ENCODE measurements at places on chromosomes 13 and 19.

DNA sequence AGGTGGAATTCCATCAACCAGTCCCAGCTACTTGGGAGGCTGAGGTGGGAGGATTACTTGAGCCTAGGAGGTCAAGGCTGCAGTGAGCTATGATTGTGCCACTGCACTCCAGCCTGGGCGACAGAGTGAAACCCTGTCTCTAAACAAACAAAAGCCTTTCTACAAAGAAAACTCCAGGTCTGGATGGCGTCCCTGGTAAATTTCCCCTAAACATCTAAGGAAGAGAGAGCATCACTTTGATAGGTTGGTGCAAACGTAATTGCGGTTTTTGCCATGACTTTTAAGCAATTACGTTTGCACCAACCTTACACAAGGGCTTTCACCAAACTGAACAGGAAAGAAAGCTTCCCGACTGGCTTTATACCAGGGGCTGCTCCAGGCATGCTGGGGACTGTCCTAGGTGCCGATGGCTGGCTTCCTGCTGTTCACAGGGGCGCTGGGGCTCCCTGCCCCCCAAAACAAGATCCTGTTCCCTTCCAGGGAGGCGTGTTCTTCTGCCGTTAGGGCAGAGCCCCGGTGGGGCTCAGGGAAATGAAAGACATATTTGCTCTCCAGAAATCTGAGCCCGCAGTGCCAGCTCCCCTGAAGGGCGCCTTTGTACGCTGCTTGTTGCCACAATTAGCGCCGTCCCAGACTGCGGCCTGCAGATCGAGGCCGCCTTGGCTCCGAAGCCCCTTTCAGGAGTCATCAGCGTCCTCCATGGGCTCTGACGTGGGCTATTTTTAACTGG lies 38.7 kb upstream of the KLF2 start:
- no peak for DNase-seq

DNA sequence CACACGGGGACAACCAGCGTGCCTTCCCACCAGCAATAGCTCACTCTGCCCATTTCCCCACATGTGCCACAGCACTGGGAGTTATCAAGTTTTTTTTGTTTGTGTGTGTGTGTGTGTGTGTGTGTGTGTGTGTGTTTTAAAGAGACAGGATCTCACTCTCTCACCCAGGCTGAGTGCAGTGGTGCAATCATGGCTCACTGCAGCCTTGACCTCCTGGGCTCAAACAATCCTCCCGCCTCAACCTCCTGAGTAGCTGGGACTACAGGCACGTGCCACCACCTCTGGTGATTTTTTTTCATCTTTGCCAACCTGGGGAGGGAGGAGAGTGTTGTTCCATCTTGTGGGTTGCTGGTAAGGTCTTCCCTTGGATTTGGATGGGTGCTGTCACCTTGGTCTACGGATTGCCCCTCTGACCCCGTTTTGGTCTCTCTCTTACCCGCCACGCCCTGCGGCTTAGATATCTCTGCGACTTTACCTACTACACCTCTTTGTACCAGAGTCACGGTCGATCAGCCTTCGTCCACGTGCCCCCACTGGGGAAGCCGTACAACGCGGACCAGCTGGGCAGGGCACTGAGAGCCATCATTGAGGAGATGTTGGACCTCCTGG lies 22.6 kb downstream of the PGPEP1 start:
- no peak for DNase-seq

GRCh38 chr13:113625965-113626721 lies 31.9 kb downstream of the ATP4B start:
- DNase-seq, result no peak

DNA sequence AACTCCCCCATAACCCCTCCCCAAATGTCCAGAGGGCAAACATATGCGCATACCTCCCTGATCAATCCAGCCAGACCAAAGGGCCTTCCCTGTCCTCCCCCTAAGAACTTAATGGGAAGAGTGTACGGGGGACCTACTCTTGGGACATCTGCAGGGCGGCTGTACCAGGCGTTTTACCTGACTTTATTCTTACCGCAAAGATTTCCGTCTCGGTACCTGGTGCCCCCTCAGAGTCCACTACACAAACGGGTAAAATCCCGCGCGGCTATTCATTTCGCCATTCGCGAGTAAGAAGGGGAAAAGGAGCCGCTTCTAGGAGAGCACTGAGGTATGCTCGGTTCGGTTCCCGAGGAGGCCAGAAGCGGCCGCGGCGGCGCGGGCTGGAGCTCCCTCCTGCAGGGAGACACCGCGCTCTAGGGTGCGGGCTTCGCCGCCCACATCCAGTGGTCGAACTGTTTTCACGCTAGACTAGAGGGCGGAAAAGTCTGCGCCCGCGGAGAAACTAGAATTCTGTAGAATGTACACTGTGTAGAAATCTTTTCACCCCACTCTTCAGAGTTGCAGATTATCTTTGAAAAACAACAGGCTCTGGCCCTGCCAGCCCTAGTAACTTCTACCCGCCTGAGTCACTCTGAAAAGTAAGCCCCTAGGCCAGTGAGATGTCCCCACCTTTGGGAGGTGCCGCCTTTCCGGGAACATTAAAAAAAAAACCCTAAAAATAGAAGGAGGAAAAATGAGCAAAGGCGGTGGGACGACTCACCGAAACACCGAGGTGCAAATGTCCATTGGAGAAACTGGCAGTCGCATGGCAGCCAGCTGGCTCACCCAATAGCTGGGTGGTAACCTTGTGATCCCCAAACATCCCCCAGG lies 3.8 kb upstream of the TSHZ3 start:
- DNase-seq, result no peak

GRCh38 chr13:47337781-47338507 lies 441.1 kb upstream of the HTR2A start:
- no peak for DNase-seq

GRCh38 chr19:45574526-45574925 lies 10.1 kb downstream of the OPA3 start:
- no peak for DNase-seq

Measured in RCC 7860 (cell line).